WTC11 (cell line): ENCODE measurements at places on chromosomes 2 and 18.

- no peak for DNase-seq
Observed at GRCh38 chr18:46892842-46893241, 24.5 kb downstream of the PIAS2 start.

- no peak for DNase-seq
Observed at GRCh38 chr2:157258520-157259326, 1.2 kb downstream of the GALNT5 start.

DNA sequence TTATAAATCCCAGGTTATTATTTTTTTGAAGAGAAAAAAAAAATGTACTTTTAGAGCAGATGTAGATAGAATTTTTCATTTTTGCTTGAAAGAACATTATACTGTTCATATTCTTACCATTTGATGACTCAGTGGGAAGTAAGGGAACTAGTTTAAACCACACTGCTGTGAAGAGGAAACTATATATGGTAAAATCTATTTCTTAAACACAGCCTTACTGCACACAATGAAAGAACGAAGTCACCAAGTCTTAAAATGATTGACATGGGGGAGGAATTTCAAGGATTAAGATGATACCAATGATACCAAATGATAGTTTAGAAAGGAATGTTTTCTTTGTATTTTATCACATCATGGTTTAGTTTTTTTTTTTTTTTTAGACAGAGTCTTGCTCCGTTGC, 5.0 kb downstream of the ACTR2 start:
- DNase-seq: no peak

DNA sequence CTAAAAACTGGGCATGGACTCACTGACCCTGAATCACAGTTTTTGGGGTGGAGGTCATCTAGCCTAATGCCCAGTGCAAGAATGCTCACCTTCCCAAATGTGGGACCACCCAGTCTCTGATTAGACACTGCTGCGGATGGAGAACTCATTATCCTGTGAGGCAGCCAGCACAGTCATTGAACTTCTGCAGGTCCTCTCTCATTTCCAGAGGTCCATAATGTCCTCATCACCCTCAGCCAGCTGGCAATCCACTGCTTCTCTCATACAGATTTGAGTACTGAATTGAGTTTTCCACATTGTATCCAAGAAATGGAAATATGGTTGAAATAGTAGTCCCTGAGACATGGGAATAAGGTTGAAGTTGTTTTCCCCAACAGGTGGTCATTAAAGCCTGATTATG, 5.0 kb upstream of the MYO5B start:
- no peak for DNase-seq

DNA sequence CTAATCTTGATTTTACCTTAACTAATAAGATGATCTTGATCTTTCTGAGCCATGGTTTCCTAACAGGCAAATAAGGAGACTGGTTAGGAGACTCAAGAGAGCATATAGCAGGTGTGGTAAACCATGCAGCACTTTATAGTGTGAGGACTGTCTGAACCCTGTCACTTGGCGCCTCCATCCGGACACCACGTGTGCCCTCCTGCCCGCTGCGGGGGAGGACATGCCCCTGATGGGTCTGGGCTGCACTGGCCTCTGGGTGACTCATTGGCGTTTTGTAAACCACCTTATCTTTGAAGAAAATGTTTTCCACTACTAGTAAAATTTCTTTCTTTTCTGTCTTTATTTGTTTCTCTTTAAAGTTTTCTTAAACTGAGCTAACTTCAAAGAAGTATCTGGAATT, 131.1 kb downstream of the FMNL2 start:
- no peak for DNase-seq
